ENCODE measurements at places on chromosomes 12 and 14.

DNA sequence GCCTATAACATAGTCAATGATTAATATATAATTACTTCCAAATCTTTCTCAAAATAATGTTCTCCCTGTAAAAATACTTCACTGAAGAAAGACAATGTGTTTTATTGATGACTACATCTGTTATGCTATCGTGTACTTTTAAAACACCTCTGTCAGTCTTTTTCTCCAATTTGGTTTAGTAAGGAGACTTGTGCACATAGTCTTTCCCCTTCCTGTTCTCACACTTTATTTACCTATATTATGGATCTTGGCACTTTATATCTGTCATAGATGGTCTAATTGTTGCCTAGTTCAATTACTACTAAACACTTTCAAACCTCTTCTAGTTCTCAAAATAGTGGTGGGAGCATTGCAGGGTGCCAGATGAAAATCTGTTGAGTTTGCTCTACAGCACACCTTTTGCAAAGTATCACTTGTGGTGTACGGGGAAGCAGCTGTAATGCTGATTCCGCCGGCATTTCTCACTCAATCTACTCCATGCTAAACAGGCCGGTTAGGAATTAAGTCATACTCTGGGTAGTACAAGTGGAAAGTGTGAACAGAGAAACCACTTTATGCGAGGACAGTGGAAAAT is 1.1 kb upstream of the INSM2 start:
- no peak for DNase-seq

GRCh38 chr14:73290279-73290678 is 53.0 kb downstream of the PAPLN start:
- DNase-seq: no peak

DNA sequence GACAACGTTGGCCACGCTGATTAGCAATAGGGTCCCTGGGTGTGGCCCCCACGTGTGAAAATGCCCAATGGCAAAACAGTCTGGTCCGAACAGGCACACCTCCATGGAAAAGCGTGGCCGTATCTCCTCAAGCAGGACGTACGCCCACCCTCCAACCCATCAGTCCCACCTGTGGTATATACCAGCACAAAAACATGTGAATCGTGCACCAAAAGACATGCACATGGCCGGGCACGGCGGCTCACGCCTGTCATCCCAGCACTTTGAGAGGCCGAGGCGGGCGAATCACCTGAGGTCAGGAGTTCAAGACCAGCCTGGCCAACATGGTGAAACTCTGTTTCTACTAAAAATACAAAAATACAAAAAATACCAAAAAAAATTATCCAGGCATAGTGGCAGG is 14.9 kb upstream of the SFSWAP start:
- no peak for DNase-seq

GRCh38 chr14:58944343-58944967 is 244.0 kb upstream of the DAAM1 start:
- DNase-seq: peak; percentile 78

GRCh38 chr12:51536159-51536558 is 54.9 kb upstream of the SCN8A start:
- no peak for DNase-seq

- DNase-seq: no peak
Measured at GRCh38 chr14:30162066-30162465, 234.4 kb upstream of the PRKD1 start.

DNA sequence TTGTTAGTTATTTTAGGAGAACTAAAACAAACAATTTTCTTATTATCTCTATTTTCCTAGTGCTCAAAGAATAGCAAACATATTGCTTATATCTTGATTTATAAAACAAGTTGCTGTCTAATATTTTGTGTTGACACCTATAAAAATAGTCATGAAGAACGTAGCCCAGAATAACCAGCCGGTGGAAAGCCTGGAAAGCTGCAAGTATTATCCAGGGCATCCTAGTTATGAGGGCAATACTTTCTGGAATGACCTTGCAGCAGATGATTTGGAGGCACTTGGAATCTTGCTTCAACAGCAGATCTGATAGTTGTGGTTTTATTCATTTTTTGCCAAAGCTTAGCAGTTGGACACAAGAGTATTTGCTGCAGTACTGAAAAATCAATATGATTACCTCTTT is 948.7 kb downstream of the LRFN5 start:
- peak; percentile 4 for DNase-seq

DNA sequence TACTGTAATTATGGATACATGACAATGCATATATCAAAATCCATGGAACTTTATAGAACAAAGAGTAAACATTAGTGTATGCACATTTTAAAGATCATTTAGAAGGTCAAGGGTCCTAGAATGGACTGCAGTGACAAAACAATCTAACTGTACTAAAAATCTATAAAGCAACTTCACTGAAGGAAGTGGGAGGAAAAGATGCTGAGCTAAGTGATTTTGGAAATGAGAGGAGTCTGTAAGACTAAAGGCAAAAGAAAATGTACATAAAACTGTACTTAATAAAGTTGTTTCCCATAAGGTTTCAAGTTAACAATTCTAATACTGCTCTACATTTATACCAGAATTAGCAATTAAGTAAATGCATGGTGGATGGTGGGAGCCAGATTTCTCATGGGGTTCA is 46.9 kb upstream of the HIF1A start:
- no peak for DNase-seq

DNA sequence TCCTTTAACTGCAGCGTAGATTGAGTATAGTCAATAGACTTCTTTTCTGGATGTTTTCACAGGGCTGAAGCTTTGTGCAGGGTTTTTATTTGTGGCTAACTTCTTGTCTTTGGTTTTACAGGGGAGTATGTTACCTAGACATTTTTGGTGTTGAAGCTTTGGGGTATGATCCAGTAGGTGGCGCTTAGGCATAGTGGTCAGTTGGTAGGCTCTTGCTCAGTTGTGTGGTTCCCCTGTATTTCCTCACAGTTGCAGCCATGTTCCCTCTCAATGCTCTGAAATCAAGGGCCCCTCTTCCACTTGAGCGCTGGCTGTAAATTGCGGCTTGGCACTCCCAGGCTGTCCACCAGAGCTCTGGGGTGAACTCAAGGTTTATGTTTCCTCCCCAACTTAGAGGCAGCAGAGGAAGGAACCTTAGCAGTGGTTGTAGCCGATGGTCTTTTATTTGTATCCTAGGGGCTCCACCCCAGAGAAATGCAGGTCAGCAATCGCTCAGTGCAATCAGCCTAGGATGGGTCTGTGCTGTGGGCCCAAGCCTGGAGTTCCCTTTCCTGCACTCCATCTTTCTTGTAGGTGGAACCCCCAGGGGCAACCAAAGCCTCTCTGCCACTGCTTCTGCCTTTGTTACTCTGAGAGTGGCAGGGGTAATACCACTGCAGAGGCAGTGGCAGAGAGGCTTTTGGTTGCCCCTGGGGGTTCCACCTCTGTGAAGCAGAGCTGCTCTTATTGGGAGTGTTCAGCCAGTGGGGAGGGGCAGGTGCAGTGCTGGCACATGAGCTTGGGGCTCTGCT is 55.1 kb downstream of the CMAS start:
- no peak for DNase-seq

DNA sequence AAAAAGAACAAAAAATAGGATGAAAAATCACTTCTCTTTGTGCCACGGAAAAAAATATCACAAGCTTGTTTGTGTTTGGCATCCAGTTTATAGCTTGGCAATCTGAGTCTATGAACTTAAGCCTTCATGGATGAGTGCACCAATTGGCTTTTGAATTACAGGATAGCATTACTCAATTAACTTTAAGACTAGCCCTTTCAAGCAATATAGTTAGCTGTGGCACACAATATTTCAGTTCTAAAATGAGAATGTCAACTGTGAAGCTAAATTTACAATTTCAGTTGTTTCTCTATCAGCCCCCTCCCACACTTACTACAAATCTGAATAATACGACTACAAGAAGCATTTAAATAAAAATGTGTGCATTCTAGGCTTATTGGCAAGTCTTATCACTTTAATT is 8.3 kb downstream of the RERG start:
- no peak for DNase-seq

- DNase-seq: no peak
Measured at GRCh38 chr12:65460063-65460462, 181.6 kb downstream of the MSRB3 start.

DNA sequence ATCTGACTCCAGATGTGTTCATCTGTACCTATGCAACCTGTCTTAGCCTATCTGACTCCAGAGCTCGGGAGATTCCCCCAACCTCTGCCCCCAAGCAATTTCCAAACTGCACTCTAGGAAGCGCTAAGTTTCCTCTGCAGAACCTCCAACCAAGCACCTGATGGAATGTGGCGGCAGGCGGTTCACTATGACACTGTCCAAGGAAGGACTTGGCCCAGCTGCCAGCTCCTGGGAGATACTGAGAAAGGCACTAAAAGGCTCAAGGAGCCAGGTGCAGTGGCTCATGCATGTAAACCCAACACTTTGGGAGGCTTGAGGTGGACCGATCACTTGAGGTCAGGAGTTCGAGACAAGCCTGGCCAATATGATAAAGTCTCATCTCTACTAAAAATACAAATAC is 244.0 kb downstream of the BCL11B start:
- no peak for DNase-seq

DNA sequence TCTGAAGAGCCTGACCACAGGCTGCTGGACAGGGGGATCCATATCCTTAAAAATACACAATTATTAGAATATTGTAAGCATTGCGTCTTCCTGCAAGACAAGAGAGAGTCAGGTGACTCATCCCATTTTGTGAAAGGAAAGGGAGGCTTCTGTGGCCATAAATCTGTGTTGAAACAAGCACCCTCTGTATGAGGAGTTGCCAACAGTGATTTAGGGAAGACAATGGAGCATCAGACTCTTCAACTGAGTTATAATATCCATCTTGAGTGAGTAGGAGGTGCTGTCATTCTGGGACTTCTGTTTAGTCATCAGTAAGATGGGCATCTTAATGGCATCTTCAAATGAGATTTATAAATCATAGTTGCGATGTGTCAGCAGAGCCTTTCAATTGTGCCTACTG is 554.5 kb downstream of the AACS start:
- no peak for DNase-seq

GRCh38 chr12:130205495-130205894 is 43.2 kb downstream of the FZD10 start:
- DNase-seq: no peak

- DNase-seq: peak; percentile 93
Measured at GRCh38 chr12:52023182-52023975, 16.6 kb downstream of the TAMALIN start.

DNA sequence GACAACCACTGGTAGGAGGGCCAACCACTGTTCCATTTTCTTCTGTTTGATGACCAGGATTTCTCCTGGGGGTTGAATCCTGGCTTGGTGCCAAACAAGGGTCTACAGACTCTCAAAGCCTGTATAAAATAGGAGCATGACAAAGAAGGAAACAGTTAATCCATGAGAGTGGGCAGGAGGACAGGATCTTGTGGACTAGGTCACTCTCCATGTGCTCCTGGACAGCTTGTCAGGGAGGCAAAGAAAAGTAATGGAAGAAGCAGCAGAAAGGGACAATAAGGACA is 243.7 kb downstream of the AKAP6 start:
- DNase-seq: no peak

GRCh38 chr12:131723532-131723931 is 12.6 kb downstream of the SFSWAP start:
- DNase-seq: no peak

- no peak for DNase-seq
Measured at GRCh38 chr14:20769421-20769820, 1.2 kb downstream of the EDDM3B start.

DNA sequence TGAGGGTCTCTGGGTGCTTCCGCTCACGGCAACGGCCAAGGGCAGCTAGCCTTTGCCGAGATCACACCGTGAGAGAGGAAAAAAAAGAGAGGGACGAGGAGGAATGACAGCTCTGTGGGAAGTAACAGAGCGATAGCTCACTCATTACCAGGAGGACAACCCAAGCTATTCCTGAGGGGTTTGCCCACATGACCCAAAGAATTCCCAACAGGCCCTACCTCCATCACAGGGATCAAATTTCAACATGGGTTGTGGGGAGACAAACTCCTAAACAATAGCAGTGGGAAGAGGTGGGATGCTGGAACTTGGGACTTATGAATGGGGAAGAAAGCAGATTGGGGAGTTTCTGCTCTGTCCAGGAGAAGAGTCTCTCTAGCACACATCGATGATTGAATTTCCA is 180.6 kb downstream of the LRRK2 start:
- DNase-seq: no peak

GRCh38 chr12:90129366-90130030 is 420.9 kb upstream of the ATP2B1 start:
- no peak for DNase-seq

DNA sequence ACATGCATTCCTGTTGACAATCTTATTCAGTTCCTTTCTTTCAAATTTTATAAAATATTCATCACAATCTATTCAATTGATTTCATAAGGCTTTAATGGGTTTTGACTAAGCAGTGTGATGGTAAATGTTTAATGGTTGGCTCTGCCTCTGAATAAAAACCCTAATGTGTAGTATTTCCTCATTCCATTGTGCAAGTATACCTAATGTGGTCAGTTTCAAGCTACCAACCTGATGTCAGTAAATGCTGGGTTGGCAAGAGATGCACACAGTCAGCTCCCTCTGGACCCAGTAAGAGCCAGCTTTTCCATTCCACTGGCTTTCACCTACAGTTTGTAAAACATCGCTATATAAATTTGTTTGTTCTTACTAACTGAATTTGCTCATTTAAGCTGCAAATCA is 53.9 kb downstream of the METTL25 start:
- no peak for DNase-seq

GRCh38 chr14:98182393-98183055 is 1089.5 kb downstream of the BCL11B start:
- DNase-seq: no peak

DNA sequence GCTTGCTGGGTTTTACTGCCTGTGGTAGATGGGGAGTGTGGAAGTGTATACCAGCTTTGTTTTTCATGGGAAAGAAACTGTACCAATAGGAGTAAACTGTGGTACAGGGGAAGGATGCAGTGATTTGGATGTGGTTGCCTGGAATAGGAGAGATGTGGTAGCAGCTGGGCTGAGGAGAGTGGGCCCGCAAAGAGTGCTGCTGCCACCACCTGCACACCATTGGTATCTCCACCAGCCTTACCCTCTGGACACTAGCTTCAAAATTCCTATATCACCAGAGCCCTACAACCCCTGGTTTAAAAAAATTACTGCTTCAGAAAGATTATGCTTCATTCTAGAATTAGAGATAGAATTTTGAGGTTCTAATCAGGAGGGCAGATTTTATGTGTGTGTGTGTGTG is 53.6 kb downstream of the AKAP6 start:
- DNase-seq: no peak

- DNase-seq: no peak
Measured at GRCh38 chr14:75605916-75606315, 27.5 kb downstream of the FLVCR2 start.

- no peak for DNase-seq
Measured at GRCh38 chr14:47191700-47192099, 483.7 kb downstream of the MDGA2 start.

DNA sequence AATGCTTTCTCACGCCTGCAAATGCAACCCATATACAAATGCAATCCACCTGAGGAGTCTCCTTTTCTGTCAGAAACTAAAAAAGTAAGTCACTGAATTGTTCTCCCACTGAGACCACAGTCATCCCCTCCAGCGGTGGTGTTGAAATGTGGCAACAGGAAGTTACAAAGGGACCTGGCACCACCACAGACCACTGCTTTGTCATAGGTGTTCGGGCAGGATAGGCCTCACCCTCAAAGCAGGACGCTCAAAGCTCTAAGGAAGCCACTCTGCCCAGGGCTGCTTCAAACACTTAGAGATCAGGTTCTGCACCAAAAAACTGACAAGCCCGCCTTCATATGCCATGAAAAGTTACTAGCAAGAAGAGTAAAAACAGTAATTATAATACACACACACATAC is 11.3 kb downstream of the PHLDA1 start:
- no peak for DNase-seq
